Hippocampal formation (tissue), 2 donors: ENCODE measurements at places on chromosomes 1 and 21.
A peak's percentile ranks its signal among the peaks of the same experiment; 100 is the strongest.

DNA sequence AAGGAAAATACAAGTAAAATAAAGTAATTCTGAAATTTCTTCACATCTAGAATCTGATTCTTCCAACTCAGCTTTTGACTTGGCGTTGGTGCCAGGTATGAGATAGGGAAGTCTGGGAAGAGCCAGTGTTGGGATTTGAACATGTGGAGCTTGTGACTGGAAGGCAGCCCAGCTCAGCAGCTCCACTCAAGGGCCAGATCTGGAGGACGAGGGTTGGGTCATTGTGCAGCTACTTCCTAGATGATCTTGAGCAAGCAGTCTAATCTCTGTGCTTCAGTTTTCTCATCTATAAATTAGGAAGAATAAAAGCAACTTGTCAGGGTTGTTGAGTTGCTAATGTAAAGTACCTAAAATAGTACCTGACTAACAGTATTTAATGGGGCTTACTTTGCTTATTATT lies 5.0 kb downstream of the ADARB1 start:
- DNase-seq: no peak

- no peak for DNase-seq
Measured at GRCh38 chr1:27473755-27474154, 16.2 kb downstream of the WASF2 start.

GRCh38 chr21:33608559-33608958 lies 20.1 kb upstream of the DONSON start:
- DNase-seq: no peak

DNA sequence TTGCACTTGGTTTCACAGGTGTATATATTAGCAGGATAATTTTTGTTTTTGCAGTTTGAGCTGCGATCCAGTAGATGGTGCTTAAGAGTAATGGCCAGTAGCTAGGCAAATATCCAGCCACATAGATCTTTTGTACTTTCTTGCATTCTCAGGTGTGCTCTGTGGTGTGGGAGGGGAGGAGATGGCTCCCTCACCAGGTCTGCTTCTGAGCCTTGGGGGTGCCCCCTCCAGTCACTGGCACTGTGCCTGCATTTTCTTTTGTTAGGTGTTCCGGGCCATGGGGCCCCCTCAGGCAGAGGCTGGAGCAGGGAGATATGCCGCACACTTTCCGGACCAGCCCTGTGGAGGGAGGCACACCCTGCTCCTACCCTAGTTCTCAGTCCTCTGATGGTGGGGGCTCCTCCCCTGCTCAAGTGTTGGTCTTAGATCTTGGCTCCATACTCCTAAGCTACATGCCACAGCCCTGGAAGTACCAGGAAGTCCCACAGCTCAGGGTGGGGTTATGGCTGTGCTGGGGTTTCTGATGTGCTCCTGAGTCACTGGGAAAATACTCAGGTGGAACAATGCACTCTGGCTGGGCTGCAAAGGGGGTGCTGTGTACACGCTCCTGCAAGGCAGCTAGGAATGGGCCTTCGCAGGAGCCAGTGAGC lies 197.6 kb upstream of the DMRTA2 start:
- no peak for DNase-seq

DNA sequence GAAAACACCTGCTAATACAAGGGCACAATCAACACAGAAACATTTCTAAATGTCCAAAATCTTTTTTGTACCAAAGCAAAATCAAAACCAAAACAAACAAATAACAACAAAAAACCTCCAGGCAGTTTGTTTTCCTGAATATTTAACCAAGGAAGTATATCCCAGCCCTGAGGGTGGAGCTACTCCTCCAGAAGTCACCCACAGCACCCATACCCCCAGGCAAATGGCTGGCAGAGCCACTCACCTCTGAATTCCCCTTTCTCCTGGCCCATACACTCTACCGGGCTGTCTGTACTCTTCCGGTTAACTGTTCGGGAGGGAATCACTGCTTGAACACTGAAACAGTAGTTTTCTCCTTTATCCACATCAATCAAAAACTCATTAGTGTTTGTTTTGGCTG lies 9.5 kb downstream of the F3 start:
- DNase-seq: no peak

GRCh38 chr1:35447278-35447677 lies 109.9 kb downstream of the KIAA0319L start:
- no peak for DNase-seq

GRCh38 chr1:112524986-112525385 lies 16.2 kb downstream of the WNT2B start:
- DNase-seq: no peak

DNA sequence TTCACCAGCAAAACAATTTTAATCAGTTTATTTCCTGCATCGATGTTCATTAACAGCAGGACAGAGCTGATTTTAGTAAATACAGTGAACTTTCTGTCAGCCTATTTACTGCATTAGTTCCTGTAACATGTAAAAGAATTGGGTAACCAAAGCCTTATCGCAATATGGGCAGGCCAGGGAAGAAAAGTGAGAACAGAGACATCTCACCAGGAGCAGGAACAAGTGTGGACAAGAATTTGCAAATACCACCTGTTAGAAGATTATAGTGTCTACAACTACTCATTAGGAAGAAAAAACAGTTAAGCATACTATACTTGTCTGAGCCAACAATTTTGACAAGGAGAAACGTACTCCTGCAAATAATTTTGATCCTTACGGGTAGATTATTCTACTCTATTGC lies 1293.9 kb downstream of the PLA2G4A start:
- no peak for DNase-seq

DNA sequence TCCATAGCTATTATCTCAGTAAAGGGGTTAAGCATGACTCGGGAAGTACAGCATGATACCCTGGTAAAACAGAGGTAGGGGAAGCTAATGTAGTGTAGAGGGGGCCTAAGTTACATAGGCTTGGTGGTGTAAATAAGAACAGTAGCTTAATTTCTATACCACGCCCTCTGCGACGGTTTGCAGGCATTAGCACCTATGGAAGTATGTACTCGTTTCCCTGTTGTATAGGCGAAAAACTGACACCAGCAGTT lies 470 bp upstream of the NAXE start:
- DNase-seq: no peak

DNA sequence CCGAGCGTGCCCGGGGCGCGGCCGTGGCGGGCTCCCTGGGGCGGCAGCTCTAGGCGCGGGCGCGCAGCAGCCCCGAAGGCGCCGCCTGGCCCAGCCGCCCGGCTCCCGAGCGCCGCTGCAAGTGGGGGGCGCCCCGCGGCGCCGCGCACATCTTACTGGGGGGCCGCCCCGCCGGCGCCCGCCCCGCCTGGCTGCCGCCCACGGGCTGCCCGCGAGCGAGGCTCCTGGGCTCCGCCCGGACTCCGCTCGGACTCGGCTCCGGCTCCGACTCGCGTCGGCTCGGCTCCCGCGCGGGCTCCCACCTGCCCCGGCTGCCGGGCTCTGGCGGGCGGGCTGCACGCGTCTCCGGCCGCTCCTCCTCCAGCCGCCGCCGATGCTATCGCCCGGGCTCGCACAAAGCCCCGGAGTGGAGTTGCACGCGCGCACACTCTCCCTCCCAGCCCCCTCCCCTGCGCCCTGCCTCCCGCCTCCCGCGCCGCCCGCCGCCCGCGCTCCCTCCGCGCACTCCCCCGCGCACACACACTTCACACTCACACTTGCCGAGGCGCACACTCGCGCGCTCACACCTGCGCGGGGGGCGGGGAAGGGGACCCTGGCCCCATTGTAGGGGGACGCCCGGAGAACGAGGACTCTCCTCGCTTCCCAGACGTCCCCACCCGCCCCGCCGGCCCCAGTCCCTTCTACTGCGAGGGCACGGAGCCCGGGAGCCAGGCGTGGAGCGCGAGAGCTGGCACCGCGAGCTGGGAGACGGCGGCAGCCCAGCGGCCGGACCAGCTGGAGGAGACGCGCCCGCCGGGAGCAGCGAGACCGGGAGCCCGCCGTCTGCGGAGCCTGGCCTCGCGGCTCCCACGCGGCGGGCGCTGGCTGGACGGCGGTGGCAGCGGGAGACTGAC lies at the start of gene GRIK3:
GRIK3 (minus strand) TSS at position 395 of the 893 bp plus-strand sequence. CDS start 407 bp downstream, outside the sequence.
- no peak for DNase-seq

DNA sequence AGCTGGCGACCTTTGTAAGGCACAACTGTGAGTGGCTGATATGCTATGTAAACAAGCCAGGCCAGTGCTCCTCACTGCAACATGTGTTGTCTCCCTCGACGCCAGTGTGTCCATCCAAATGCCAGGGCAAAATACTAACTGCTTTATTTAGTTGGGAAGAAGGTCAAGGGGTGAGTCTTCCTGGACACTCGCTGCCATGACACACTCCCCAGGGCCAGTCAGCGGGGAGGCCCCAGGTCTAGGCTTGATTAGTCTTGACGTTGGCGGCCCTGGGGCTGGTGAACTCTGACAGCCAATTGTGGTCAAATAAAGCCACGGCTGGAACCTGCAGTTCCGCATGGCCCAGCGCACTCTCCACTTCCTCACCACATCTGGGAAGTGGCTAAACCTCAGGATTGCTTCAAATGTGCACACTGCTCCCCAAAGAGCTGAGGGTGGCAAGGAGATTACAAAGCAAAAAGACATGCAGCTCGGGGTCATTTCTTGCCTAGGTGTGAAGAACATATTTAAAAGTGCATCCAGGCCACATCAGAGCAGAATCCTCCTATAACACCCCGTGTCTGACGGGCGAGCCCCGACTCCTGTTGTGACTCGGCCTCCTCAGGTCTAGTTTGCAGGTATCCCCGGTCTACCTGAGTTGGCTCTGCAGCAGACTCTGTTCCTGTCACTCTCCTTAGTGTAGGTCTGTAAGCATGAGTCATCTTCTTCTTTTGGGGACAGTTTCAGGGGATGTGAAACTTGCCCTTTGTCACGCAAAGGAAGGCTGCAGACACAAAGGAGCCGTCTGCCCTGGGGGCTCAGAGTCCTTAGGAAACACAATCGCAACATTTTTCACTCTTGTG lies 183.5 kb downstream of the RUNX1 start:
- DNase-seq: no peak

DNA sequence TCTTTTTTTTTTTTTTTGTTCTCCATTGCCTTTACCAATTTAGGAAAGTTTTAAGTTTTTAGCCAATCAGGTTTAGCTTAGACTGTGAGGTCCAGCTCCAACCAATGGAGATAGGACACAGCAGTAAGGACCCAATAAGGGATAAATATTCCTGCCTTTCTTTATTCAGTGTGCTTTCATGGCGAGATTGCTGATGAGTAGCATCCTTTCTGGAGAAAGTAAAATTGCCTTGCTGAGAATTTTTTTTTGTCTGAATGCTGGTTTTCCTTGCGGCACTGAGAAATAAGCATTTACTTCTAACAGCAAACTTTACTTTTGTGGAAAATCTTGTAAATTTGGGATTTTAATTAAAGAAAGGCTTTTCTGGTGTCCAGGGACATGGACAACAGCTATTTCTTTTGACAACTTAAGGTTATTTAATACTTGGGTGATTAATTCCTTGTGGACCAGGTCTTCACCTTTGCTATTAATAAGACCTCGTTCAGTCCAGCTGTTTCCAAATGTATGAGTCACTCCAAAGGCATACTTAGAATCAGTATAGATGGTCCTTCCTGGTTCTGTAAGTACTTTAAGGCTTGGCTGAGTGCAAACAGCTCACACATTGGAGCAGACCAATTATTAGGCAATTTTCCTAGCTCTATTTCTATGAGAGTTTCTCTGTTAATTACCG lies 54.1 kb downstream of the SERINC2 start:
- no peak for DNase-seq

DNA sequence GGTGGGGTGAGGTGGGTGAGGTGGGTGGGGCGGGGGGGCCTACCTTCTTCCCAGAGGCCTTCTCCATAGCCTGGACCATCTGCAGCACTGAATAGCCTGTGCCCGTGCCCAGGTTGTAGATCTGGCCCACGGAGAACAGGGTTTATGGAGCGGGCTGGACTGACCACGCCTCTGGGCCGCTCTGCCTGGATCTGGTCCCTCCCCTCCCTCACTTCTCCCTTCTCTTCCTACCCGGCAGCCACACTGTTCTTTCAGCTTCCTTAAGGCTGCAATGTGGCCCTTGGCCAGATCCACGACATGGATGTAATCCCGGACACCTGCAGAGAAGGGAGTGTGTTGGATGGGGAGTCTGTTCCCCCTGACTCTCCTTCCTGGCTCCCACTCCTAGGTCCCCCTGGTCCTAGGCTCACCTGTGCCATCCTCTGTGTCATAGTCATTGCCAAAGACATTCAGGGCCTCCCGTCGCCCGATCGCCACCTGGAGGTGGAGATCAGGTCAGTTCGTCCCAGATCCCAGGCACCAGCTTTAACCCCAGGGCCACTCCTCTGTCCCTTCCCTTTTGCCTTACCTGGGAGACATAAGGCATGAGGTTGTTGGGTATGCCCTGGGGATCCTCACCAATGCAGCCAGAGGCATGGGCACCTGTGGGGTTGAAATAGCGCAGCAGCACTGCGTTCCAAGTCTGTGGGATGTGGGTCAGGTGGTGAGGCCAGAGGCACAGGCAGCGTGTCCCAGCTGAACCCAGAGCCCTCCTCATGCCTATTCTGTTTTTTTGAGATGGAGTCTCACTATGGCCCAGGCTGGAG lies 3.9 kb downstream of the GALE start:
- no peak for DNase-seq

GRCh38 chr21:37337831-37338230 lies 28.7 kb upstream of the DYRK1A start:
- DNase-seq: no peak

DNA sequence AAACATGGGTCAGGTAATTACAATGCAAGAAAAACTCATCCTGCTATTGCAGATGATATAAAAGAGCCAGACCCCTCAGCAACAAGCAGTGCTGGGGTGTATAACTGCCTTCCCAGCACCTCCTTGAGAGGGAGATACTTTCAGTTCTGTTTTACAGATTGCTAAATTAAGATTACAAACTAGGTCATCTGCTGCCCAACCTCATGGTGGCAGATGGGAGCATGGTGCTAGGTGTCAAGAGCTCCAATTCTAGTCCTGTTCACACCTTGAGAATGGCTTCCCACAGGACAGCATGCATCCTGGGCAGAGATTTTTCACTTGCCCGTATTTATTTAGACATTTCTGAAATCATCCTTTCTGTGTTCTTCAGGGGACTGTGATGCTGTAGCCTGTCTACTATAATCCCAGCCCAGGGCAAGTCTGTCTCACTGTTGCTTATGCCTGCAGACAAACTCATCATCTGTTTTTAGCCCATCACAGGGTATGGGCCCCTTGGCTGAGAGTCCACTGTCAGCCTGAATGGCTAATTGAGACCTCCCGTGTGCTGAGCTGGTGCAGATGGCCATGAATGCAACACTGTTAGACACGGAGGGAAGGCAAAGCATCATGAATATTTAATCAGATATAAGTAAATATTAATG lies 40.2 kb upstream of the PBX1 start:
- peak; percentile 24 for DNase-seq

DNA sequence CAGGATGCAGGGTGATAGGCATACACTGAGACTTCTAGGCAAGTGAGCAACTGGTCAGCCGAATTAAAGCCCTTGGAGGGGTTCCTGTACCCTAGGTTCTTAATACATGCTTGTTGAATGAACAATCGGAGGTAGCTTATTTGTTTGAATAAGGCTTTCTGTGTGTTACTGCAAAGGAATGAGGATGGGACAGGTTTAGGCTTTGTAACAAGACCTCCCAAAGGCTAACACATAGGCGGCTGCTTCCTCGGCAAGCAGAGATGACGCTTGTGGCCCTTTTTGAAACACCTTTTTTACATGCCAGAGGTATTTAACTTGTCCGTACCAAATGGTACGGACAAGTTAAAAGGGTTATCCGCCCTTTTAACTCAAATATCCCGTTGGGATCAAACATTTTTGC lies 511.6 kb downstream of the KIF26B start:
- DNase-seq: no peak

GRCh38 chr1:6143395-6143794 lies 36.7 kb downstream of the CHD5 start:
- DNase-seq: no peak
